Neural progenitor cell (in vitro differentiated cells): ENCODE measurements at places on chromosomes 6 and 20. TPM values are rescaled to one million over a fixed set of nuclear protein-coding genes. Genes with fewer than 3 reads are reported as not detected.

LRFN2 gene
- 0.40 TPM in 1 of 2 replicates, not detected in the other for total RNA-seq

POU5F1 gene
- 17.2 and 17.4 TPM in 2 replicates for total RNA-seq

- no peak for DNase-seq
These were observed 90.1 kb downstream of the WASF1 start for GRCh38 chr6:110089323-110089722.

- DNase-seq, result no peak
These were observed 28.2 kb upstream of the ATXN1 start for GRCh38 chr6:16789329-16790038.

DNA sequence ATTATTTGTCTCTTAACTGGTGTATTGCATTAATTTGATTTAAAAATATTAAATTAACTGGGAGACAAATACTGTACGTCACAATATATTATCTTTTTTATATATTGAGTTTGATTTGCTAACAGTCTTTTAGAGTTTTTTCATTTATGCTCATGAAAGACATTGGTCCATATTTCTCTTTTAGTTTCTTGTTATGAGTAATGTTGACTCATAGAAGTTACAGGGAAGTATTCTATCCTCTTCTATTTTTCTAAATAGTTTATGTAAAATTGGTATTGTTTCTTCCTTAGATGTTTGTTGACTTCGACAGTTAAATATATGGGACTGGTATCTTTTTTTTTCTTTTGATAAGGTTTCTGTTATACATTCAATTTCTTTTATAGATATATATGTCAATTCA lies 1115.6 kb upstream of the CITED2 start:
- no peak for DNase-seq
